Right ventricle myocardium superior (tissue), 1 donor: ENCODE measurements at places on chromosomes 12 and 14. TPM values are rescaled to one million over a fixed set of nuclear protein-coding genes. Genes with fewer than 3 reads are reported as not detected.

- peak; percentile 48 for DNase-seq
Measured at GRCh38 chr12:53695152-53696145, 19.6 kb upstream of the ATP5MC2 start.

DNA sequence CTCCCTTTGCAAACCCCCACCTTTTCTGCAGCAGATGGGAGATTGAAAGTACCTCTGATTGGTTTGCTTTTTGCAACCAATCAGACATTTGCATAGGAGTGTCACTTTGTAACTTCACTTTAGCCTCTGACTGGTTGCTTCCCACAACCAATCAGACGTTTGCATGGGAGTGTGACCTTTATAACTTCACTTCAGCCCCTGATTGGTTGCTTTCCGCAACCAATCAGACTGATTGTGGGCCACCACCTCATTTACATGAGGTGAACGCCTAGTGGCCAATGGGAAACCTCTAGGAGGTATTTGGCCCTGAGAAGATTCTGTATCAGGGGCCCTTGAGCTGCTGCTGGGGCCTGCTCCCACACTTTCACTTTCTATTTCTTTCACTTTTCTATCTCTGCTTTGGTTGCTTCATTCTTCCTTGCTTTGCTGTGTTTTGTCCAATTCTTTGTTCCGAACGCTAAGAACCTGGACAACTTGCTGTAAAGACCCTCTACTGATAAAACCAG is 106.0 kb upstream of the PRICKLE1 start:
- no peak for DNase-seq

GRCh38 chr14:29215853-29216252 is 449.3 kb downstream of the FOXG1 start:
- no peak for DNase-seq

GRCh38 chr14:86646125-86646524 is 1116.2 kb downstream of the FLRT2 start:
- DNase-seq = no peak

GRCh38 chr12:62263966-62264365 is 3.8 kb downstream of the USP15 start:
- DNase-seq = no peak

DNA sequence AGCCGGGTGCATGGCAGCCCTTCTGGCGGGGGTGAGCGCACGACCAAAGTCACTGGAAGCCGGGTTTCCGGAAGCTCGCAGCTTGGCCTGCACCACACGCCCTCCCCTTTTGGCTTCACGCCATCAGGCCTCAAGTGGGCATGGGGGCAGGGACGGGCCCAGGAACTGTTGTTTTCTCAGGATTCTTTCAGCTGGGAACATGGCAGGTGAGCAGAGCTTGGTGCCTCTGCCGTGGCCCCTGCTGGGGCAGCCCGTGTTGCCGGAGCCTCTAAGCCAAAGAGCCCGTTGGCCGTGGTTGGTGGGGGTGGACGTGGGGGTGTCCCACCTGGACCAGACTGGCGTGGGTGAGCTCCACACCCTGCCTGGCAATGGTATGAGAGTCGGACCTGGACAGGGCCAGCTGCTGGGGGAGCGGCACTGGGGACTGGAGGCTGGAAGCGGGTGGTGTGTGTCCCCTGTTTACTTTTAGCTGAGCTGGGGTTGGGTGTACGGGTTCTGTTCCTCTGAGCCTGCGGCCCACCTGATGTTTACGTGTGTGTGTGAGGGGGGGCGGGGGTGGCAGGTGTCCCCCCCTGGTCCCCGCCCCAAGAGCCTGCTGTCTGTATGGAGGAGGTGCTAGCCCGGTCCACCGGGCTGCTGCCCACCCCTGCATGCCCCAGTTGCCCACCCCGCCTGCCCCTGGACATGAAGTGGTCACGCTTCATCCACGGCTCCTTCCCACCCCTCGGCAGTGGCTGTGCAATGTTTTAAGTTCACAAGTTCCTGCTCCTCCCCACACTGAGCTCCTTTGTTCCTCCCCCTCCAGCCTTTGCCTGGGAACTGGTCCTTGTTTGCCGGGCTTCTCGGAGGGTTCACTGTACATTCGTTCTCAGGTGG is 28.7 kb upstream of the PLD4 start:
- DNase-seq = peak; percentile 43

- DNase-seq = no peak
Measured at GRCh38 chr14:88005978-88006851, 1.3 kb downstream of the GPR65 start.

The CARMIL3 gene
- 0.08 TPM for total RNA-seq

The HAL gene
- total RNA-seq = 0.16 TPM

The TMTC3 gene
- 5.8 TPM for total RNA-seq

The FAM222A gene
- 25.0 TPM for total RNA-seq

The ADGRD1 gene
- total RNA-seq = 86.1 TPM
